Activated CD4-positive, alpha-beta T cell treated with anti-CD3 and anti-CD28 coated beads, Interleukin-2, amount 50 U/mL, for 48 hours (primary cell): ENCODE measurements at places on chromosomes 7 and 10.

GRCh38 chr7:120856621-120857352, 1.2 kb downstream of the TSPAN12 start:
- peak; percentile 13 for DNase-seq

- DNase-seq: no peak
Measured at GRCh38 chr10:101380353-101381017, 26.5 kb downstream of the BTRC start.

GRCh38 chr10:10685566-10685965, 332.1 kb upstream of the CELF2 start:
- no peak for DNase-seq

DNA sequence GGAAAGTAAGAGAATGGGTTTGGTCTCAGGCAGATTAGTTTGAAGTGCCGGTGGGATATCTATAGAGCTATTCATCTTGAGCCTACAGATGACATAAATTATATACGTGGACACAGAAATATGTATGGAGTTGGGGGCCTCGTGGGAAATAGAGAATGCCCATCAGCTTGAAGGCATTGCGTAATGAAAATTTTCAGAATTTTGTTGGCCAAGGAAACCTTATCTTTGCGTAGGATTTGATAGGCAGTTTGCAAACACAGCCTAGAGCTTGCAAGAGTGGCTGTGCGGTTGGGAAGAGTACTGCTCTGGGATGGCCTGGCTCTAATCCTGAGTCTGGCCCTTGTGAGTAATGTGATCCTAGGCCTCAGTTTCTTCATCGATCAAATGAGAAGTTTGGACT, 32.3 kb downstream of the MCM10 start:
- no peak for DNase-seq

GRCh38 chr7:118305671-118306070, 81.2 kb downstream of the ANKRD7 start:
- DNase-seq: no peak

DNA sequence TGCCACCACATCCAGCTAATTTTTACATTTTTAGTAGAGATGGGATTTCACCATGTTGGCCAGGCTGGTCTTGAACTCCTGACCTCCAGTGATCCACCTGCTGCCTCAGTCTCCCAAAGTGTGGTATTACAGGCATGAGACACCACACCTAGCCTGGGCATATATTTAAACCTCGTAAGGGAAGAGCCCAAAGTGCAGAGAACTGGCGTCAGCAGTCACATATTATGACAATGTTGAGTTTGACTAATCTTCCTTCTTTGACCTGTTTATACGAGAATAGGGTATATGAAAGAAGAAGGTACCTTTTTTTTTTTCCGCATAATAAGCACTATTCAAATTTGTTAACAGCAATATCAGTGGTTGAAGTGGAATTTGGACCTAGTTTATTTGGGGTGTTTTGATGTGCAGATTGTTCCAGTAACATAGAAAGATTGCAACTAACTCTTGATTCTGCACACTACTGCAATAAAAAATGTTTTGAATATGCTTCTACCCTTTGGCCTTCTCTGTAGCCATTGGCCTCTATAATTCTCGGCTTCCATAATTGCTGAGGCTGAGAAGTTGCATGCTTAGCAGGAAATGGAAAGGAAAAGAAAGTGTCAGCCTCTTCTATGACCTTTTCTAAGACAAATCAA, 55.9 kb downstream of the MINPP1 start:
- no peak for DNase-seq

- DNase-seq: no peak
Measured at GRCh38 chr7:7647495-7648036, 7.0 kb downstream of the UMAD1 start.

- no peak for DNase-seq
Measured at GRCh38 chr10:11901833-11902475, 78.8 kb downstream of the PROSER2 start.
